Fibroblast of the aortic adventitia (primary cell): ENCODE measurements at places on chromosomes 4 and X. TPM values are rescaled to one million over a fixed set of nuclear protein-coding genes. Genes with fewer than 3 reads are reported as not detected.

- no peak for DNase-seq
Measured at GRCh38 chrX:1778817-1779216, 164.0 kb downstream of the ASMT start.

JADE3 gene
- 3.9 and 5.9 TPM in 2 replicates for total RNA-seq

- DNase-seq = no peak
Measured at GRCh38 chr4:108370291-108371141, 201.8 kb upstream of the LEF1 start.

TGIF2LX gene
- not detected in 2 replicates for total RNA-seq

DNA sequence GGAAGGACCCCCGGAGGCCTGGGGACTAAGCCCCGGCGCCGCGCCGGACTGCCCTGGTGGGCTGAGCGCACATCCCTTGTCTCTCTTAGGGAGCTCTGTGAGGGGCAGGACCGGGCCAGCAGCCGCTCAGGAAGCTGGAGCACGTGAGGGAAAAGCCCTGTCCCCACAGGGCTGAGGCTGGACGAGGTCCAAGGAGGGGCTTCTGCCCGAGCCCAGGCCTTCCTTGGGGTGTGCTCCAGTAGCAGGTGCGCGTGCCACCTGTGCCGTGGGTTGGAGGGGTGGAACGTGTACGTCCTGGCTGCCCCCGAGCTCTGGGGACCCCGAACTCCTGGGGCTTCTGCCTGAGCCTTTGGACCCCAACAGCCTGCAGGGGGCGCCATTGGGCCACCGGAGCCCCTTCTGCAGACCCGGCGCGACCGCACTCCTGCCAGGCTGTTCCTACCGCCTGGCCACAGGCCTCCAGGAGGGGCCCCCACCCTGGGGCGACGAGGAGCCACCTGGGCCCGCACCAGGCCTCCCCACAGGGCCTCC is 27.2 kb downstream of the TACC3 start:
- peak; percentile 57 for DNase-seq

SPANXN4 gene
- total RNA-seq = not detected in 2 replicates

TKTL2 gene
- total RNA-seq = not detected in 2 replicates

DNA sequence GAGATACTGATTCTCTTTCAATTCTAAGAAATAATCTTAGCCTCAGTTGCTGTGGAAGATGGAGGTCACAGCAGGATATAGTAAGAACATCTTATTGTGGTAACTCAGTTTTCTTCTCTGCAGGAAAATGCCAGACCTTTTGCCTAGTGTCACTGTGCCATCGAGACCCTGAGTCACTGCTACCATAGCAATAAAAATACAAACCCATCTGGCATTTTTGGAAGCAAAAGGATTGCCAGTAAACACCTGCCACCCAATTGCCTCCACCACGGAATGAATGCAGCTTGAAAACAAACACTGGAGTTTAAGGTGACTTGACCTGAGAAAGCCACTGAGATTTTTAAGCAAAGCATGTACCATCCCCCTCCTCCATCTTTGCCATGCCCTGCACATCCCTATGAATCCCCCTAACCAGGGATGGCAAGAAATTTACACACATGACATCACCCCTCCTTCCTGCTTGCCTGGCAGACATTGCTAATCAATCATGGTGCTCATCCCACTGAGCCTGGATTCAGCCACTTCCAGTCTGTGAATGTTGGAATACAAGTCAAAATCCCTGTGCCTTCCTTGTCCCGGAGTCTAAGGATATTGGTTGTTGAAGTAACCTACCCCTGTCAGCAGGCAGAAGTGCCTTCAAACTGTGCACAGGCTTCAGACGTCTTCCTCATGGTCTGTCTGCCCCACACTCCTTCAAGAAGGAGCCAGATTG is 59.6 kb upstream of the MAMLD1 start:
- no peak for DNase-seq

DNA sequence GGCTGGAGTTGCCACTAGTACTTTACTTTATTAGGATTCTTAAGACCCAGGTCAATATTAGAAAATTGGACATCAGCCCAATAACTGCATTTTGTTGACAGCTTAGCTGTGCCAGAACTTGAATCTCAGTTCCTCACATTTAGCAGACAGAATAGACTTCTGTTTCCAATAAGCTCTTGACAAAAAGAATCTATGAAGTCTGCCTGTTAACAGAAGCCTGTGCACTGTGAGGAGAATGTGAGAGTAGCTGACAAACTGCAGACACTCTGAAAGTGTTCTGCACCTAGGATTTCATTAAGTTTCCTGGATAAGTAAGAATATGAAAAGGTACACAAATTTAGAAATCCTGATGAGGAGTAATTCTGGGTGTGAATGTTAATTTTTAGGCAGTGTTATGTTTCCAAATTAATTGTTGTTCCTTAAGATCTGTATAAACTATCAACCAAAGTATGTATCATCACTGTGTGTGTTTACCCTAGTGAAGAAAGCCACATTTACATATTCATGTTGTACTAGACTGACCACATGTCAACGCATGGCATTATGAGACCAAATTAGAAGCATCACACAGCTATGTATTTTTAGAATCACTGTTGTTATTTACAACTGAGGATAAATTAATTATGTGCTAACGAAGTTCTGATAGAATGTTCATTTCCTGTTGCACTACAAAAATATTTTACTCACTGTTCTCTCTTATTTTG is 756.4 kb upstream of the IGFBP7 start:
- no peak for DNase-seq

CDS1 gene
- 0.36 and 0.57 TPM in 2 replicates for total RNA-seq

- no peak for DNase-seq
Measured at GRCh38 chr4:55218041-55218440, 92.6 kb upstream of the KDR start.

- peak; percentile 88 for DNase-seq
Measured at GRCh38 chrX:24259544-24260240, 54.2 kb downstream of the SUPT20HL2 start.

DNA sequence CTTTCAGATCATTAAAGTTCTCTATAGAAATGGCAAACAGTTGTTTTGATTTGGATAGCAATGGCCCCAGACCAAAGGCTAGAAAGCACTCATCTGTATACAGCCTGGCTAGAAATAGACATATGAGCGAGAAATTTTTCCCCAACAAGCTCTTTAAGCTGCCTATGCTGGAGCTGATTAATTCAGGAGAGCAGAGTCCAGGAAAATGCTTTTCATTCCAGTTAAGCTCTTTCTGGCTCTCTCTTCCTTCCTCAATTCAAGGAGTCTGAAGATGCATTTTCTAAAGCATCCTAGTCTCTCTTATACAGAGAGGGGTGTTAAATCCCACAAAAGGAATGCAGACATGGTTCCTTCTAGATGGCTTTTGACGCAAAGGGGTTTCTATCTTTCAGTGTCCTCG is 141.7 kb upstream of the RAI2 start:
- no peak for DNase-seq

DNA sequence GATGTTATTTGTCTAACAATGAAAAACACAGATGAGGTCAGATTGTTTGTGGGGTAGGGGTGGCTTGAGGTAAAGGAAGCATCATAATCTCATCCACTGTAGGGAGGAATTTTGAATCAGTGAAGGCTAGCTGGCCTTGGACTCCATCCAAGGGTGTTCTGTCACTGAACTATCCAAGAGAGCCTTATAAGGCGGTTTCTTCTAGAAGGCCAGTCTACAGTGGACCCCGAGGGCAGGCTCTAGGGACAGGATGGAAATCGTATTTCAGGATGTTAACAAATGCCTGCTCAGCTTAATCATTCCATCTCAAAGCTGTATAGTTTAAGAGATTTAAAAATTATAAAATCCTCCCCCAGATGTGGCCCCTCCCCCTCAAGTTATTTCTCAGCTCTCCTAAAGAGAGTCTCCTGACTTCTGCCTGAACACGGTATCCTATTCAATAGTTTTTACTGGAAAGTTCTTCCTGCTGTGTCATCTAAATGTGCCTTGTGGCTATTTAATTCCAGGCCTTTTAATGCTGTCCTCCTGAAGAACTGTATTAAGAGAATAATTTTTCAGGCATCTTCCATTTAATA is 8.0 kb downstream of the IGFBP7 start:
- peak; percentile 86 for DNase-seq

DNA sequence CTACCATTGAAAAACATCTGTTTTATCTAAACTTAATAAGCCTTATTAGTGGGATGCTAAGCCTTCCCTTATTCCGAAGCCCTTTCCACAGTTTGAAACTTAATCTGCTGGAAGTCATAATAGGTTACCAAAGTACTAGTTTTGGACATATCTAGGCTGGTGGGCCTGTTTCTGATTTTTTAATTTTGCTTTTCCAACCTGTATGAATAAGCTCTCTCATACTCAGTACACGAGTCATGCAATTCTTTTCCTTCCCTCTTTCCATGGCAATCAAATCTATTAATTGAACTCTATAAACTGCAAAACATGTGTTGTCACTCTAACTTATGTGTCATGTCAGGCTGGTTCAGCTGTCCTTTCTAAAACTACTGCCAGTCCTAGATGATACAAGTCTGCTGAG is 91.0 kb downstream of the AMMECR1 start:
- peak; percentile 17 for DNase-seq

- DNase-seq = no peak
Measured at GRCh38 chr4:81290813-81291212, 75.8 kb upstream of the PRKG2 start.

- DNase-seq = no peak
Measured at GRCh38 chr4:126742048-126742447, 890.7 kb upstream of the INTU start.

- no peak for DNase-seq
Measured at GRCh38 chr4:122476745-122477144, 20.2 kb upstream of the IL2 start.

- DNase-seq = no peak
Measured at GRCh38 chr4:84317513-84317912, 181.6 kb downstream of the NKX6-1 start.

DNA sequence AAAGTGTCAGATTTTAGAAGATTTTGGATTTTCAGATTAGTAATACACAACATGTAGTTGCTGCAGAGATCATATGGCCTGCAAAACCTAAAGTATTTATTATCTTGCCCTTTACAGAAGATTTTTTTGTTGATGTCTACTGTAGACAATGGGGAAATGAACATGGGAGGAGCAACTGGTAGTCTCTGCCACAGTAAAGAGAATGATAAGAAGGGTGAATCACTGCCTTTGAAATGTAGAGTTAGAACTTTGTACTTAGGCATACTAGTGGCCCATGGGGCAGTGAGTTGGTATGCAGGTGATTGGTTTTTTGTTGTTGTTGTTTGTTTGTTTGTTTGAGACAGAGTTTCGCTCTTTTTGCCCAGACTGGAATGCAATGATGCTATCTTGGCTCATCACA is 50.1 kb downstream of the GAB1 start:
- peak; percentile 54 for DNase-seq

GRCh38 chr4:38266616-38267015 is 306.4 kb downstream of the PTTG2 start:
- DNase-seq = no peak

GRCh38 chr4:95898226-95898625 is 58.3 kb downstream of the PDHA2 start:
- no peak for DNase-seq

- DNase-seq = no peak
Measured at GRCh38 chr4:8441499-8442091, 1.0 kb downstream of the TRMT44 start.

ENPEP gene
- 0.54 and 5.9 TPM in 2 replicates for total RNA-seq

- DNase-seq = no peak
Measured at GRCh38 chr4:172362569-172362968, 549.4 kb downstream of the GALNTL6 start.

GRCh38 chr4:21888195-21888976 is 60.2 kb downstream of the KCNIP4 start:
- DNase-seq = peak; percentile 86

FGF13 gene
- total RNA-seq = 5.6 and 26.5 TPM in 2 replicates

DNA sequence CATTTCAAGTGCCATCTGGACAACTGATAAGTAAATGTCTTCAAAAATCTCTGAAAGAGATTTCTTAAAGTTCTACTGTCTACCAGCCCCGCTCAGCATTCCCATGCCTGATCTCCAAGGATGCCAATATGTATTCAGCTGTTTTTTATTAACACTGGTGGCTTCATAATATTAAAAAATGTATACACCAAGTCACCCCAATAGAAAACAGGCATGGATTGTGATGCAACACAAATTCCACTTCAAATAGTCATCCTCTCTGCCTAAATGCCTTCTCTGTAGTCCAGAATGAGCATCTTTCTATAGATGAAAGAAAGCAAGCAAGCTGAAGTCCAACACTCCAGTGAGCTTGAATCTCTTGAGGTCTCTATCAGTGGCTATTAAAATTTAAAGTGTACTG is 152.2 kb upstream of the PPARGC1A start:
- DNase-seq = peak; percentile 87

VCX gene
- not detected in 2 replicates for total RNA-seq

GRCh38 chr4:41989994-41990364 is 351 bp upstream of the SLC30A9 start:
- DNase-seq = no peak
